Activated naive CD4-positive, alpha-beta T cell treated with Interleukin-2 at 50 U/mL for 16 hours (primary cell): ENCODE measurements at places on chromosomes 1 and 21.

DNA sequence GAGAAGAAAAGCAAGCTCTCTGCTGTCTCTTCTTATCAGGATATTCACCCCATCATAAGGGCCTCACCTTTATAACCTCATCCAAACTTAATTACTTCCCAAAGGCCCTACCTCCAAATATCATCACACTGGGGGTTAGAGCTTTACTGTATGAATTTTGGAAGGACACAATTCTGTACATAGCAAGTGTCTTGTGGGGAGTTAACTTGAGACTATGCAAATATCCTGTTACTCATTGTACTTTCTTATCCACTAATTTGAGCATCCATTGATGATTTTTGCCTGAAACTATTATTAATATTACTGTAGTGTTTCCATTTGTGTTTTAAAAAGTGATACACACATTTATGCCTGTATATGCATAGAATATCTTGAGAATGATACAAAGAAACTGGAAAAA lies 129.1 kb upstream of the IVNS1ABP start:
- DNase-seq, result no peak

DNA sequence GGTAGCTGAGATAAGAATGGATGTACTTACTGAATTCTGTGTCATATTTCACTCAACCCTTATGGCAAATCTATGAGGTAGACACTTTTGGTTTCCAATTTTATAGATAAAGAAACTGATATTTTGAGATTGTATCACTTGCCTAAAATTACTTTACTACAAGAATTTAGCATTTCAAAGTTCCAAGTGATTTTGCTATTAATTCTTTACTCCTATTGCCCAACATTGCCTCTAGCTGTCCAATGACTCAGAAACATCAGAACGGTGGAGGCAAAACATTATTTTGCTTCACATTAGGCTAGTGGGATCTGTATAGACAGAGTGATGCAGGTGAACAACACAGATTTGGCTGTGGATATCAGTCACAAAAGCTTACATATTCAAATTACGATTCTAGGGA lies 747.2 kb upstream of the NEGR1 start:
- DNase-seq, result no peak

DNA sequence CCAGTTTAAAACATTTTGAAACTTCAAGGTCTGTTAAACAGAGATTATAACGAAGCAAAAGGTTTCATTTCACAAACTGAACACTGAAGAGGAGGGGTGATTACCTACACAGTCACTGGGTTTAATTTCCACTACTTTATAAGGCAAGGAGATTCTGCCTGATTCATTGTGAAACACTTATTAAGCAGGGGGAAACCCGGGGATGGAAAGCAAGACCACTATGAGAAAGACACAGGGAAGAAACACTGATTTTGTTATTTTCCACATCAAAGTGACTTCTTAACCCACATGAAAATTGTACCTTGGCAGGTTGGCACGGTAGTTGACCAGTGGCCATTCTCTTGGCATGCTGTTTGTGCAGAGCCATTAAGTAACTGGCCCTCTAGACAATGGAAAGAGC lies 8.1 kb upstream of the F5 start:
- DNase-seq, result peak; percentile 27

DNA sequence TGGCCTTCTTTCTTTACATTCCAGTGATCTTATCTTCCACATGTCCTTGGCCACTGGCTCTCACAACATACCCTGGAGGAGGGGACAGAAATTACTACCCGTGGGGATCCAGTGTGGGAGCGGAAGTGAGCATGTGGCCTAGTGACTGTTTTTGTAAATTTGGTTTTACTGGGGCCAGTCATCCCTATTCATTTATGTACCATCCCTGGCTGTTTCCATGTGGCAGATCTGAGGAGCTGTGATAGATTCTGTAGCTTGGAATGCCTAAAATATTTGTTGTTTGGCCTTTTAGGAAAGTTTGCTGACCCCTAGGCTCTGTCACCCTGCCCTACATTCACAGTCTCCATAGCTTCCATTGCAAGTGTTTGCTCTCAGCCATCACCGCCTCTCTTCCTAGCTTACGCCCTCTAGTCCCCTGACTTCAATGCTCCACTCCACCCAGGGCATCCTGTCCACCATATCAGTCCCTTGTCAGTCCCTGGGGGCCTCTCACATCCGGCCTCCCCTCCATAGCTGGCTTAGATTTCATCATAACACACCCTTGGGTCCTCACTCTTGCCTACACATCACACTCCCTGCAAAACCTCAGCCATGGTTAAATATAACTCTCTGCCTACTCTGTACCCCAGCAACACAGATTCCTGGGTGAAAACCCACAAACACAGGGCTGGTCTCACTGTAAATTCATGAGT lies 25.8 kb downstream of the DHCR24 start:
- no peak for DNase-seq

- DNase-seq, result no peak
These were observed 423.3 kb upstream of the ADGRL2 start for GRCh38 chr1:81377406-81377805.
